ENCODE measurements at places on chromosomes 2 and 18.
A peak's percentile ranks its signal among the peaks of the same experiment; 100 is the strongest.

DNA sequence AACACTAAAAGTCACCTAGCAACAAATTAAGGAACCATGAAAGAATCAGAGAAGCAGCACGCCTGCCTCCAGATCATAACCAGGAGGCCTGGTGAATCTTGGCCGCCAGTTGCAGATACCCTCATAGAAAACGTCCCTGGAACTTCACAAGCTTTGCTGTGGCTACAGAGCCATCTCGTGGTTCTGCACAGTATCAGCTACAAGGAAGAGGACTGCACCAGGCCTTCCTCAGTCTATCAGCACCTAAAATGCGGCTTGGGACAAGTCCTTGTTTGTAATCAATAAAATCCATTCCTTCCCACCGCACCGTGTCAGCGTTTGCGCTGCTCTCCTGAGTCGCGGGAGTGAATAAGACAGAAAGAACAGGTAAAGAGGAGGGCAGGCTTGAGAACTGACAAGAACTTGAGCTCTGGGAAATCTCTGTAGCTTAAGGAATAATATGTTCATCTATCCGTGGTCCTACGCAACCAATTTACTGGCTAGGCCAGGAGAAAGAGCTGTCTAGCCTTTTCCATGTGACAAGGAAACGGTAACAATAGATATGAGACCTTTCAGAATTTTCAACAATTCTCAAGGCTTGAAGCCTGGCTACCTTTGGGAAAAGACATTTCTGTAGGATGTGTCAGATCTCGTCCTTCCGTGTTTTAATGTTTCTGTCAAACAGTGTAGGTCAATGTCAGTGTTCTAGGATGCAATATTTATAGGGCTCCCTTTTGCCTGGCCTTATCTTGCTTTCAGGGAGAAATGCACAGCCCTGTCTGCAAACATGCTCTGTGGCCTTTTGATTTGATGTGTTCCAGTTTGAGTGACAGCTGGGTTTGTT, 128.5 kb upstream of the RAB12 start:
- H3K36me3 ChIP-seq: no peaks in the 10 kb centered on the region
- H3K27me3 ChIP-seq: peaks cover 8% of the 10 kb centered on the region
- no peak overlapping the region for H3K27ac ChIP-seq

GRCh38 chr2:219296631-219297391, 12.4 kb downstream of the PTPRN start:
- peaks cover 6% of the 10 kb centered on the region for H3K4me1 ChIP-seq
- H3K27me3 ChIP-seq: peaks cover 56% of the 10 kb centered on the region
- H3K4me3 ChIP-seq: no peak overlapping the region
- DNase-seq: no peak
- no peak overlapping the region for H3K27ac ChIP-seq
- no peaks in the 10 kb centered on the region for H3K36me3 ChIP-seq

DNA sequence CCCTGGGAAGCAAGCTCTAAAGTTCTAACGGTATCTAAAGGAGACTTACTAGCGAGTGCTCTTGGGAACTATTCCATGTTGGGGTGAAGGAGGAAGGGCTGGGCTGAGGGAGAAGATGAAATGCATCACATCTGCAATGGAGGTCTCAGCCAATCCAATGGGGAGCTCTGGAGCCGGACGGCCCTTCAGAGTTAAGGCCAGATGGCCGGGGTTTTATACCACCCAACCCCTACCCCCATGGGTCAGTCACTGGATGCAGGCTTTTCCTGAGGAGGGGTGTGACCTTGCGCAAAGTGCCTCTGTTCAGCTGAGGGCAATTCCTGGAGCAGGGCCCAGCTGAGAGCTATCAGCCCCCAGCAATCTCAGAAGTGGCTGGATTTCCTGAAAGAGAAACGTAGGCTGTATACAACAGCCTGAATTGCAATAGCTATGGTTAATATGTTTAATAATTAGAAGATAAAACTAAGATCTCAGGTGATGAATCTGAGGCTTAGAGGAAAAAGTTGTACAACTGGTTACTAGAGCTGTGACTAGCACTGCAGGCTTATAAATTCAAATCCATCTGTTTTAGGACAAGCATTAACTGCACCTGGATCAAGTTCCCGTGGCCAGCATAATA, 21.6 kb downstream of the EIPR1 start:
- no peaks in the 10 kb centered on the region for H3K4me1 ChIP-seq
- H3K27me3 ChIP-seq: no peaks in the 10 kb centered on the region
- peaks cover 14% of the 10 kb centered on the region for H3K36me3 ChIP-seq
- no peak for DNase-seq

DNA sequence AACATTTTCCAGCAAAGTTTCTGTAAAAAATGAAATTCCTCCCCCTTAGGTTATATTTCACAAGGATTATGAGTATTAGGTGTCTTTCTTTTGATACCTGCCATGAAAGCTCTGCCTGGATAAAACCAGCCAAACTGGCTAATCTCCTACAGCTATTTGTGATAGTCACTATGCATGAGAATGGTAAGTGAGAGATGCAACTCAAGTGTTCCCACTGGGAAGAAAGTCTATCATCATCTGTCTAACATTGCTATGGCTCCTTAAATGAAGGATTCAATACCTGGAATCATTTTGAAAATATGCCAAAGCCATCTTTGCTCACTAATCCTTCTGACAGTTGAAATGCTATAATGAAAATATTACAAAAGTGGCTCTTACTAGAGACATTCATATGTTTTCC, 339.9 kb upstream of the LRRTM4 start:
- H3K4me1 ChIP-seq: no peaks in the 10 kb centered on the region
- H3K4me3 ChIP-seq: no peak overlapping the region
- no peaks in the 10 kb centered on the region for H3K27me3 ChIP-seq
- no peaks in the 10 kb centered on the region for H3K36me3 ChIP-seq
- H3K27ac ChIP-seq: no peak overlapping the region

DNA sequence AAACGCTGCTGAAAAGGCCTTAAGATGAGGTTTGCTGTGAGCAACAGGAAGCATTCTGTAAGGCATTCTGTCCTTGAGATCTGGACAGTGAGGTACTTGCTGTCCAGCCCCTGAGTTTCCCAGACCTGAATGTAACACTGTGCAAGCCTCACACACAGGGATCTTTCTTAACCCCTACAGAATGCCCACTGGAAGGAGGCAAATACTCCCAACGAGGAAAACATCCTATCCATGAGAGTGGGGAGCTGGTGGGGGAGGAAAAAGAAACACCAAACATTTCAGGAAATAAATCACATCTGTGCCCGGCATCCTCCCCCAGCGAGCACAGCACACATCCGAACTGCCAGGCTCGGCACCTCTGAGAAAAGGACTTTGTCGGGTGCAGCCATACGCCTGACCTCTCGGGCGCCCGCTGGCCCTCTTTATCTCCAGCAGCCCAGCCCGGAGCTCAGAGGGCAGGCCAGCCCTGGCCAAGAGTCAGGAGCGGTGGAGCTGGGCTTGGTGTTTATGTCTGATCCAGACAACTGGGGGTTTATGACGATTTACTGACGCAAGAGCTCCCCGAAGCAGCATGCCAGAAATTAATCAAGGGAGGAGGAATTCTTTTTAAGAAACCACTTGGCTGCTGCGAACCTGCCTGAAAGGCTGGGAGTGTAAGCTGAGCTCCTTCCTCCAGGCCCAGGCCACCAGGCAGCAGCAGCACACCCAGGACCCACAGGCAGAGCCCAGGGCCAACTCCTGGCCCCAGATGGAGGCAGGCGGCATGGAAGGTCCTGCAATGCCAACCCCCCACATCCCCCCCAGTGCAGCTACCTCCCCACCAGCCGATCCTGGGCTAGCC, 72.2 kb downstream of the HDAC4 start:
- DNase-seq: no peak
- H3K4me1 ChIP-seq: peaks cover 64% of the 10 kb centered on the region
- H3K27ac ChIP-seq: peak overlapping the region; percentile 35
- no peaks in the 10 kb centered on the region for H3K27me3 ChIP-seq

- no peaks in the 10 kb centered on the region for H3K36me3 ChIP-seq
- peaks cover 12% of the 10 kb centered on the region for H3K4me1 ChIP-seq
- DNase-seq: no peak
- no peak overlapping the region for H3K4me3 ChIP-seq
Measured at GRCh38 chr18:50638884-50639420, 79.1 kb downstream of the MAPK4 start.

DNA sequence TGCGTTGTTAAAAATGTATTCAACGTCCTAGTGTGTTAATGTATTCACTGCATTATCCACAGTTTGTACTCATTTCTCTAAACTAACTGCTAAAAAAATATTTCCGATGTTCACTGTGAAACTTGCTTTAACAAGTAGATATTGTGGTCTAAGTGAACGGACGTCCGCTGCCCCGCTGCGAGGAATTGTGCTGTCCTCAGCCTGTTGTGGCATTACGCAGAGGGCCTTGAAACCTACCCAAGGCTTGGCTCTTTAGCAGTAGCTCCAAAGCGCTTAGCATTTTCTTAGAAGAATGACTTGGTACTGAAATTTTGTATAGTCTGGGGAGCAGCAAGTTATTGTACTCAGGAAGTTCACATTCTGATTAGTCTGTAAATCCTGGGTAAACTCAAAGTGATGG, 136.5 kb upstream of the SP5 start:
- no peaks in the 10 kb centered on the region for H3K36me3 ChIP-seq
- H3K4me1 ChIP-seq: peaks cover 46% of the 10 kb centered on the region
- H3K27me3 ChIP-seq: no peaks in the 10 kb centered on the region
- no peak for DNase-seq

DNA sequence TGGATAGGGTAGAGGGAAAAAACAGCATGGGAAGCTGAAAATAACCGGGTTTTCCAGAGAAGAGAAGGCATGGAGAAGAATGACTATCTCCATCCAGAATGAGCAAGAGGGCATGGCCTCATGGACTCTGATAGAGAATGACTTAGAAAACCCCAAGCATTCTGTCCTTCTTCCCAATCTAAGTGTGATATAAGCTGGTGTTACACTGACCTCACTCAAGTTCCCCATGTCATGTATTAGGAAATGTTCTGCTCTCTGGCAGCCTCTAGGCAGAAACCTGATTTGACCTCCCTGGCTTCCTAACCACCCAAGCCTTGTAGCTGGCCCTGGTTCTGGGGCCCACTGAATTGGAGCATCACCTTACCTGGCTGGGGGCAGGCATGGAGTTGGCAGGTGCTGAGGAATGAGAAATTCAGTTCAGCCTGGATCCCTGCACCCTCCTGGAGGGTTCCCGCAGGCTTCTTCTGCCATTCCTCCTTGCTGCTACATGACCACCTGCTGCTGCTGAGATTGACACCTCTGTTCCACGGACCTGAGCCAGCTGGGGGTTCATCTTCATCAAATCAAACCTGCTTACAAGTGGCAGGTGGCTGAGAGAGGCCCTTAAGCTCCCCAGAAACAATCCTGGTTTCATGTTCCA, 5.2 kb upstream of the SIGLEC15 start:
- no peak overlapping the region for H3K27ac ChIP-seq
- H3K4me3 ChIP-seq: no peak overlapping the region
- no peaks in the 10 kb centered on the region for H3K36me3 ChIP-seq
- DNase-seq: no peak
- peaks cover 4% of the 10 kb centered on the region for H3K4me1 ChIP-seq

DNA sequence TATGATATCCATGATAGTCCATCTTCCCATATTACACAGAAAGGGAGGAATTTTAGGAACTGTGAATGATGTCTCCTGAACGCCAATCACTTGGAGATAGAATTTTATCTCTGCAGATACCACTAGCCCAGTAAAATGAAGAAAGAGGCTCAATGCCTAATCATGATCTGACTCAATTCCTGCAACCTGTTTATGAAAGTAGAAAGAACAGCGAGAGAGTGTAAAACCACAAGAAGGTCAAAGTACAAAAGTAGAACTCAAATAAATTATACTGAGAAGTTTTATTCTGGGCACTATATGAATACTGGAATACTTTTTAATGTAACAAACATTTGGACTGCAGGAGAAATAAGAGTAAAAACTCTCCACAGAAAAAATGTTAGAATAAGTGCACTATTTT, 892.1 kb upstream of the DDX18 start:
- DNase-seq: no peak
- no peak overlapping the region for H3K27ac ChIP-seq
- no peaks in the 10 kb centered on the region for H3K27me3 ChIP-seq
- no peak overlapping the region for H3K4me3 ChIP-seq

DNA sequence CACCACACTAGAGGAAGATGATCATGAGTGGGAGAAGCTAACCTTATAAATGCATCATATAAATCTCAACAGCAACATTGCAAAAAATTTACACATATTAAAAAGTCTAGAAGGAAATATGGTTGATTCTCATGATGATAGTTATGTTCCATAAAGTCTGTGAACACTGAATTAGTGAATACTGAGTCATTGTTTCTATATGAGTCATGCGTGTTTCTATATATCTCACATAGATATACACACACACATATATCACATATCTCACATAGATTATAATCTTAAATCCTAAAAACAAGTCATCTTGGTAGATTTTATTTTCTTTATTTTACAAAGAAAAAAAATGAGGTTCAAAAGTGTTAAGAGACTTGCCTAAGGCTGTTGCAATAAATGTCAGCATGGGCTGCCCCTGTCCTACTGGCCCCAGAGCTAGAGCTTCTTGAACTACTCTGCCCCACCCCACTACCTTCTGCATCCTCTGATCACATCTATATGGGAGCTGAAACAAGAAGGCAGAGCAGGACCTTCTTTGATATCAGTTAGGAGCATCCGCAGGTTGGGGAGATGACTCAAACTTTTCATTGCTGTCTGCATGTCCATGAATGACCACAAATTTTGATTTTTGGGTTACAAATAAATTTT, 81.8 kb upstream of the ADAM23 start:
- H3K27me3 ChIP-seq: no peaks in the 10 kb centered on the region
- DNase-seq: no peak
- no peaks in the 10 kb centered on the region for H3K4me1 ChIP-seq

DNA sequence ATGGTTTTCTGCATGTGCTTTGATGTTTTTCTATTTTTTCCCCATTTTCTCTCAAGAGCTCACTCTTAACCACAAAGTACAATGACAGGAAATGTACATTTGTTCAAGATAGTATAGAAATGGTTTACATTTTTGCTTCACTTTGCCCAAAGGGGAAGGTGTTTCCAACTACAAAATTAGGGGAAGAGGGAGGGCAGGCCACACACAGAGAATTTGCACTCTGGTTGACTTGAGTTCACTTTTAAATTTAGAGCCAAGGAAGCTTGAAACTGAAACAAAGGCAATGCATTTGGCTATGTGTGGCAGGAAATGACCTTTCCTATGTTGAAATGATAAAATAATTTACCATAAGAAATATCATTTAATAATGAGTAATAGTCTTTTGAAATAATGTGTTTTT, 19.1 kb upstream of the VIT start:
- H3K27me3 ChIP-seq: no peaks in the 10 kb centered on the region
- no peak overlapping the region for H3K27ac ChIP-seq
- peaks cover 8% of the 10 kb centered on the region for H3K36me3 ChIP-seq
- H3K4me3 ChIP-seq: no peak overlapping the region

- no peak for DNase-seq
- H3K4me3 ChIP-seq: no peak overlapping the region
- H3K4me1 ChIP-seq: peaks cover 39% of the 10 kb centered on the region
- no peaks in the 10 kb centered on the region for H3K27me3 ChIP-seq
- H3K27ac ChIP-seq: no peak overlapping the region
- H3K36me3 ChIP-seq: peaks cover 17% of the 10 kb centered on the region
Measured at GRCh38 chr2:235054919-235055318, 103.1 kb downstream of the SH3BP4 start.

DNA sequence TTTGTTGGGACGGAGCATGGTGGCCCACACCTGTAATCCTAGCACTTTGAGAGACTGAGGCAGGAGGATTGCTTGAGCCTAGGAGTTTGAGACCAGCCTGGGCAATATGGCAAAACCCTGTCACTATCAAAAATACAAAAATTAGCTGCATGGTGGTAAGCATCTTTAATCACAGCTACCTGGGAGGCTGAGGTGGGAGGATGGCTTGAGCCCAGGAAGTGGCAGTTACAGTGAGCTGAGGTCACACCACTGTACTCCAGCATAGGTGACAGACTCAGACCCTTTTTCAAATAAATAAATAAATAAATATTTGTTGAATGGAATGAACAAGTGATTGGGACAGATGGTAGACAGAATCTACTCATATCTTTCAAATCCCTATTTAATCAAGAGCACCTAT, 5.7 kb upstream of the ITPRIPL1 start:
- peaks cover 6% of the 10 kb centered on the region for H3K36me3 ChIP-seq
- no peak overlapping the region for H3K27ac ChIP-seq
- peaks cover 46% of the 10 kb centered on the region for H3K4me1 ChIP-seq
- peak overlapping the region; percentile 3 for H3K4me3 ChIP-seq
